ENCODE measurements at places on chromosomes 3 and 15.
A peak's percentile ranks its signal among the peaks of the same experiment; 100 is the strongest.

- DNase-seq = no peak
Observed at GRCh38 chr15:99443056-99443756, 122.6 kb upstream of the MEF2A start.

DNA sequence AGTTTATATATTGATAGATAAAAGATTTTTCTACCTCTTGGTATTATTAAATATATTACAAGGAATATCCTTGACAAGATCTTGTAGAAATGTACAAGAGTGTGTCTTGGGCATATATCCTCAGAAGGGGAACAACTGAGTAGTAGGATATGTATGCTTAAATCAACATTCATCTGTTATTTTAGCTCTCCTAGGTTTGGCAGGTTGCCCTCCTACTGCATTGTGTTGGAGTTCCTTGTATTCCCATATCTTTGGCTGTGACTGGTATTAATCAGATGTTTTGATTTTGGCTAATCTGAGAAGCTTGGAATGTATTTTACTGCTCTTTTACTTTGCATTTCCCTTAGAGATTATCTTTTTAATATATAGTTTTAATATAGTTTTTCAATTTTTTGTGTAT, 4.6 kb downstream of the MYRIP start:
- DNase-seq = no peak

GRCh38 chr3:194167480-194168282, 31.7 kb downstream of the HES1 start:
- DNase-seq = no peak

- DNase-seq = no peak
Observed at GRCh38 chr3:99981138-99981537, 133.2 kb downstream of the FILIP1L start.

DNA sequence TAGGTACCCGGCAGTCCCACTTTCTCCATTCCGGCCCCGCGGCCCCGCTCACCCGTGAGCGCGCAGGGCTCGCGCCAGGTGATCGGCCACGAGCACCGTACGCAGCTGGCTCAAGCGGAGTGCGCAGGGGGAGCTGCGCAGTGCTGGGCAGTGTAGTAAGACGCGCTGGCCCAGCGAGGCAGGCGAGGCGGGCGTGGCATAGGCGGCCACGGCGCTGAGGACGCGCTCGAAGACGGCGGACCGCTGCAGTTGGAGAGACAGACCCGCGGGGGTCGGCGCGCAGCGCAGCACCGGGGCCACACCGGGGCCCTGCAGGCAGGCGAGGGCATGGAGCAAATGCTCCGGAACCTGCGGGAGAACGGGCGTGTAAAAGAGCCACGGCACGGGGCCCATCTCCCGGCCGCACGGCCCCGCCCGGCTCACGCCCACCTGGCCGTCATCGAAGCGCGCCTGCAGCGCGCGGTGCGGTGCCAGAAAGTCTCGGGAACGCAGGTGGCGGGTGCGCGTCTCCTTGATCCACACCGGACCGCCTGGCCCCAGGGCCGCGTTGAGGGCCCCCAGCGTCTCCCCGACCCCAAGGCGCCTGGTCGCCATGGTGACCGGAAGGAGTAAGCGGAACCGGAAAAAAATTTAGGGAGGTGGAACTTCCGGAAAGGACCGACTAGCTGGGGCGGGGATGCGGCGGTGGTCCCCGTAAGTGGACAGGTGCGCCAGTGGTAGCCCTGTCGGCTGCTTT, at the start of gene DALRD3:
DALRD3 (minus strand) TSS at position 610 of the 736 bp plus-strand sequence; CDS start at position 594, 16 bp downstream.
- DNase-seq = peak; percentile 48

DNA sequence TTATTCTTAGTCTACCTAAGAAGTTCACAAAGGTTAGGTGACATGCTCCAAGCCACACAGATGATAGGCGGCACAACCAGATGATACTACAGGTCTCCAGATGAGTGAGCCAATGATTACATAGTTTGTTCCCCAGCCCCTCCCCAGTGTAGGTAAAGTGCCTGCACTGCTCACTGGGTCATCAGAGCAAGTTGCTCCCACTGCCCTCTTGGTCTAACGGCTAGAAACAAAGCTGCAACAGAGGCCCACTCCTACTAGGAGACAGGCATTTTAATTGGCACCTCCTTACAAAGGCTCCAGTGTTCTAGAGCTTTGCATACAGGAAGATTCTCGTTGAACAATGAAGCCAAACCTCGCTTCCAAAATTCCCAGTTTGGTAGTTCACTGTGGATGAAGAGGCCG, 47.3 kb downstream of the TMEM44 start:
- no peak for DNase-seq

DNA sequence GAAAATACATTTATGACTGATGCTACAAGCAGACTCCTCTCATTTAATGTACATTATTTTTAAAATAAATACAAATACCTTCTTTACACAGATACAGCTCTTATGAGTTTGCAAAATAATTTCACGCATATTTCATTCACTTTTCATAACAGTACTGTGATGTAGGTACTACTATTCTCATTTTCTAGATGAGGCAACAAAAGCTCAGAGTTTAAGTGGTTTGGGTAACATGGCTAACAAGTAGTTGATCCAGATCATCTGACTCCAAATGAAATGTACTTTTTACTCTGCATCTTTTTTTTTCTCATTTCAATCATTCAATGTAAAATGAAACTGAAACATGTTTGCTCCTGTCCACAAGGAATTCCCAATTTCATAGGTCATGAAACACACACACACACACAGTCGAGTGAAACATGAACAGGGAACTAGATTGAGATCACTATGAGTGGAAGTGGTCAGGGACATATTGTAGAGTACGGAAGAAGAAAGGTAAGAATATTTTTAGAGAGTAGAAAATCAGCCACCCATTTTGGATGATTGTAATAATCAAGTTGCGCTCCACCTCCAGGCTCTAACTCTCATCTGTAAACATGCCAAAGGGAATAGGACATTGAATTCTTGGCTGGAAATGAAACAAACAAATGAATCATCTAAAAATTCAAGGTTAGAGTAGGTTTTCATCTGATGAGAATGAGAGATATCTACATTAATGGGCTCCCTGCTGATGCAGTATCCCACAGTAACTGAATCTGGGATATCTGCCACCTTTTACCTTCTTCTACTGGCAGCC, 92.4 kb downstream of the CLDN1 start:
- no peak for DNase-seq

DNA sequence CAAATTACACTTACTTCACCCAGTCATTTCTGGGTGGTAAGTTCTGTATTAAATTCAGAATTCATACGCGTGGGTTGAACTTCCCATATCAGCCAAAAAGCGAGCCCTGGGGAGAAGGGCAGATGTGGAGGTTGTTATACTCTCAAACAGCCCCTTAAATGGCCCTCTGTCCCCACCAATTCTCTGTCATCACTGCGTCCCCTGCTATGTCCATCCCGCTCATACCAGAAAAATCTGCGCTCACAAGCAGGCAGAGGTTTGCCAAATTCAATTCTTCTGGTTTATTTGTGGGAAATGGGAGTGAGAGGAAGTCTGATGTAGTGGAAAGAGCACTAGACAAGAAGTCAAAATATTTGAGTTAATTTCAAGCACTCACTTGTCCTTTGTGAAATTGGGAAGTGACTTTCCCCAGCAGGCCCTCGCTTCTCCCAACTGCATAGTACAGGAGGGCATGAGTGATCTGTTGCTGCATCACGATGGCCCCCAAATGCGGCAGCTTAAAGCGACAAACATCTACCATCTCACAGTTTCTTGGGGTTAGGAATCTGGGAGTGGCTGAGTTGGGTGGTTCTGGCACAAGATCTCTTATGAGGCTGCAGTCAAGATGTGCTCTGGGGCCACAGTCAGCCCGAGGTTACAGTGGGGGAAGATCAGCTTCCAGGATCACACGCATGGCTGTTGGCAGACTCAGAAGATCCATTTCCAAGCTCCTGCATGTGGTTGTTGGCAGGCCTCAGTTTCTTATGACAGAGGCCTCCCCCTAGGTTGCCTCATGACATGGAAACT, 67.7 kb downstream of the CPN2 start:
- DNase-seq = no peak

DNA sequence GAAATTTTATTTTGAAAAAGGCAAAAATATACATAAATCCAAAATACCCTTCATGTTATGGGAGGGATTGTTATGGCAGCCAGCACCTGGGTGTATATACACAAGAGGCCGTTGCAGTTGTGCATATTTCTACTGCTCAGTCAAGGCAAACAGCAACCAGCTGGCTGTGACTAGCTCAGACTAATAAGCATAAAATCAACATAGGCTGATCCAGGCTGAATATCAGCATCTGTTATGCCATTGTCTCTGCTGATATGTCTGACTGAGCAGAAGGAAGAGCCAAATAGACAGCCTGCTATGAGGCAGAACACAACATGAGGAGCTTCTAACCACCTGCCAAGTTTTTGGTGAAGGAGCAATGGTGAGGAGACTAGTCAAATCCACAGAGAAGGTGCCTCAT, 457.5 kb upstream of the ALCAM start:
- no peak for DNase-seq

- DNase-seq = peak; percentile 71
Observed at GRCh38 chr15:91271565-91272153, 171.6 kb downstream of the SV2B start.

- no peak for DNase-seq
Observed at GRCh38 chr15:58380280-58380945, 51.4 kb upstream of the LIPC start.

GRCh38 chr15:62506217-62506805, 341.2 kb upstream of the C2CD4B start:
- no peak for DNase-seq

DNA sequence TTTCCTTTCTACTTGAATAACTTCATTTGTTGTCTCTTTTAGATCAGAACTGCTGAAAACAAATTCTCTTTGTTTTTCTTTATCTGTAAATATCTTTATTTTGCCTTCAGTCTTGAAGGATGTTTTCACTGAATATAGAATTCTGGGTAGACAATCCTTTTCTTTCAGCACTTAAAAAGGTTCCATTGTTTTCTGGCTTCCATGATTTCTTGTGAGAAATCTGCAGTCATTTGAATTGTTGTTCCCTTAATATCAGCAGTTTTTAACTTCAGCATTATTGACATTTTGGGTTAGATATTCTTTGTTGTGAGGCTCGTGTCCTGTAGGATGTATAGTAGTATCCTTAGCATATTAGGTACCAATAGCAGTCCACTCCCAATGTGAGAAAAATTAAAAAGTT, 65.8 kb downstream of the SV2B start:
- DNase-seq = no peak

- no peak for DNase-seq
Observed at GRCh38 chr3:178100908-178101307, 435.3 kb upstream of the KCNMB2 start.

GRCh38 chr3:135192929-135193328, 397.9 kb downstream of the EPHB1 start:
- DNase-seq = no peak

DNA sequence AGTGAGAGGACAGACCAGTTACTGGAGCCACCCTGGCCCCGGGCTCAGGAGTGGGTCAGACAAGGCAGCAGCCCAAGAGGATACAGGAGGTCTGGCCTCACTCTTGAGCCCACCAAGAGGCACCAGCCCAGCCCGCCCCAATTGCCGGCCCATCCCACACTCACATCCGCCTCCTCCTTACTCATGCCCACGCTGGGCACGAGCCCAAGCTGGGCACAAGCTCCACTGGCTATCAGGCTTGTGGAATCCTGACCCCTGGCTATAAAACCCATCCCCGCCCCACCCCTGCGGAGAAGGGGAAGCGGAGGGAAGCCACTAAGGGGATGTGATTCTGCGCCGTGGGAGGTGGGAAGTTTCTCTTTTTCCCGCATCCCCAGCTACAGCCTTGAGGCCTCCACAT, 25.9 kb downstream of the ADCY5 start:
- no peak for DNase-seq

DNA sequence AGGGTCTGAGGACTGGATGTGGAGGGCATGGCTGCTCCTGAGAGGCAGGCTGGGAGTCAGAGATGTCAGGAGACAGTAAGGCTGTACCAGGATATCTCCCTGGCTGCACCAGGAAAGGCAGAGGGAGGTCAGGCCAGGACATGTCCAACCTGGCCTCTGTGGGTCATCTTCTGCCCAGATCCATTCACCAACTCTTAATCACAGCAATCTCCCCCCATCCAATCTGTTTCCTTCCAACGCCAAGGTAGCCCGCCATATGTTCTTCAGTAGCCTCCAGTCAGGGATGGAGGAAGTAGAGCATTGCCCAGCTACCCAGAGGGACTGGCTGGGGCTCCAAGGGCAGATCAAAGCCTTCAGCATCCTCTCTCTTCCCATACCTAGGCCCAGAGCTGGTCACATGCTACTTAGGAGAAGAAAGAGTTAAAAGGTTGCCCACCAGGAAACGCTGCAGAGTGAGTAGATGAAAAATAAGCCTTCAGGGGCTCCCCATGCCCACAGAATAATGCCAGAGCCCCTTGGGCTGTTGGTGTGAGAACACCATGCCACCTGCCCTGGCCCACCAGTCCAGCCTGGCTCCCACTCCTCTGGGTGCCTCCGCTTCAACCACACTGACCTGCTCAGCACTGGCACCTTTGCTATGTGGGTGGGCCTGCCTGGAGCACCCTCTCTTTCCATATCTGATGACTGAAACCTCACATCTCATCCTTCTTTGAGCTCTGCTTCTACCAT, 176.8 kb downstream of the MEGF11 start:
- DNase-seq = no peak

DNA sequence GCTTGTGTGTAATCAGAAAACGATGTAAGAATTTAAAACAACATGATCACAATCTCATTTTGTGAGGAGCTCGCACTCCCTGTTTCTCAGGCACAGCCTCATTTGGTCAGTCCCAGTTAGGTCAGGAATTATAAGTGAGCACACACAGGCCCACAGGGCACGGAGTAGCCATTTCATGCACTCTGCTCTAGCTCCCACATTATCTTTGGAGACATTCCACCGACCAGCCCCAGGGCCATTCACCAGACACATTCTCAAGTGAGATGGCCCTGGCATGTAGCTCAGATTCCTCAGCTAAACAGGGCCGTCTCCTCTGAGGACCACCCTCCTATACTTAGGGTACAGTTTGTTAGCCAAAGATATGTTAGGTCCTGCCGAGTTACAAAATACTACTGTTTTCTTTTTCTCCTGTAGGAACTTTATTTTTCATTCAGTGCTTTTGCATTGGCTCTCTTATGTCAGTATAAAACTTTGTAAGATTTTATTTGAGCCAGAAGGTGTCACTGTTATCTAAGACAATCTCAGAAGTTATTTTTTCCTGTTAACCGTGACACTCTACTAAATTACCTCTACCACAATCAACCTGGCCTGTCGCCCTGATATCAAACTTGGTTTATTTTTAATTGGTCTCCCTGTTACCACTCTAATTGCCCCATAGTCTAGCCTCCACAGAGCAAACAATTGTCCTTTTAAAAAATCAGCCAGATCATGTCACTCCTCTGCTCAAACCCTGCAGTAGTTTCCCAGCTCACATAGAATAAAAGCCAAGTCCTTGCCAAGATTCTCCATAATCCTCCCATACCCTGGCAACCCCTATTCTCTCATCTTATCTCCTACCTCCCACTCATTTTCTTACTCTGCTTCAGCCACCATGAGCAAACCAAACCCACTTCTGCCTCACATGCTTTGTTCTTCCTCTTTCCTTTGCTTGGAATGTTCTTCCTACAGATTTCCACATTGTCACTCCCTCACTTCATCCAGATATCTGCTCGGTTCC, 105.7 kb downstream of the PPP2R3A start:
- peak; percentile 56 for DNase-seq

DNA sequence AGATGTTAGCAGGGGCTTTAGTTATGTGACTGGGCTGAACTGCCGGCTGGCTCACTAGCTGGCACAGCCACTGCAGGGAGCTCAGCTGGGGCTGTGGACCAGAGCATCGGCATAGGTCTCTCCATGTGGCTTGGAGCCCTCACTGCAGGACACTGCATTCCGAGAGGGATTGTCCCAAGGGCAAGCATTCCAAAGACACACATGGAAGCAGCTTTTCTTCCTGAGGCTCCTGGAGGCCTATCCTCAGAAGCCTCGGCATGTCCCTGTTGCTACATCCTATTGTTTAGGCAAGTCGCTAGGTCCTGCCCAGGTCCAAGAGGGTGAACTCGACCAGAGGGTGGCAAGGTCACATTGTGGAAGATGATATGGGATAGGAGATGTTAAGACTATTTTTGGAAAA, 209.8 kb downstream of the PLCL2 start:
- no peak for DNase-seq
